ENCODE measurements at places on chromosomes 1 and 21. TPM values are rescaled to one million over a fixed set of nuclear protein-coding genes. Genes with fewer than 3 reads are reported as not detected.

PPFIA4 gene
- total RNA-seq = 3.9 TPM

FCRL1 gene
- not detected for total RNA-seq

INSRR gene
- not detected for total RNA-seq

SPRR1B gene
- not detected for total RNA-seq

KRTAP12-2 gene
- not detected for total RNA-seq

AJAP1 gene
- 8.6 TPM for total RNA-seq

SMCP gene
- not detected for total RNA-seq

MXRA8 gene
- total RNA-seq = 8.1 TPM

DBT gene
- total RNA-seq = 19.0 TPM

- H3K4me1 ChIP-seq = peaks cover 7% of the 10 kb centered on the region
- no peaks in the 10 kb centered on the region for H3K27me3 ChIP-seq
- no peak for DNase-seq
- no peak overlapping the region for H3K27ac ChIP-seq
Measured at GRCh38 chr21:34184232-34184631, 110.9 kb downstream of the MRPS6 start.

DNA sequence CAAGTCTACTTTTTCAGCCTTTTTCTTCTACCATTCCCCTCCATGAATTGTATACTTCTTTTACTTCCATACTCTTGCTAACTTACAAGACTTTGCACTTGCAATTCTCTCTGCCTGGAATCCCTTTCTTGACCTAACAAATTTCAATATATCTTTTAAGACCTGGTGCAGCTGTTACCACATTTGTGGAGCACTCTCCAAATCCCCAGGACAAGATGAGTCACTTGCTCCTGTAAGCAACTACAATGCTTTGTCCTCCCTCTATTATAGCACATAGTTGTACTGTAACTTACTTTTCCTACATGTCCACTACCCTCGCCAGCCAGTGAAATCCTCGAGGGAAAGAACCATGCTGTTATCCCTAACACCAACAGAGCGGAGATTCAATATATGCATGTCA is 43.1 kb downstream of the WARS2 start:
- no peaks in the 10 kb centered on the region for H3K27me3 ChIP-seq
- no peak overlapping the region for H3K27ac ChIP-seq
- no peaks in the 10 kb centered on the region for H3K36me3 ChIP-seq
- H3K4me1 ChIP-seq = peaks cover 5% of the 10 kb centered on the region
- DNase-seq = no peak

- H3K36me3 ChIP-seq = no peaks in the 10 kb centered on the region
- H3K4me1 ChIP-seq = peaks cover 4% of the 10 kb centered on the region
- no peaks in the 10 kb centered on the region for H3K27me3 ChIP-seq
- peak; percentile 67 for DNase-seq
- no peak overlapping the region for H3K27ac ChIP-seq
Measured at GRCh38 chr1:34970829-34971228, 14.3 kb downstream of the TMEM35B start.

- H3K27me3 ChIP-seq = no peaks in the 10 kb centered on the region
- H3K36me3 ChIP-seq = no peaks in the 10 kb centered on the region
- no peak overlapping the region for H3K4me3 ChIP-seq
- H3K27ac ChIP-seq = no peak overlapping the region
- no peaks in the 10 kb centered on the region for H3K4me1 ChIP-seq
- DNase-seq = no peak
Measured at GRCh38 chr1:164265232-164265631, 293.8 kb upstream of the PBX1 start.

- DNase-seq = no peak
- H3K27me3 ChIP-seq = no peaks in the 10 kb centered on the region
- no peaks in the 10 kb centered on the region for H3K36me3 ChIP-seq
- peaks cover 3% of the 10 kb centered on the region for H3K4me1 ChIP-seq
- H3K27ac ChIP-seq = no peak overlapping the region
- no peak overlapping the region for H3K4me3 ChIP-seq
Measured at GRCh38 chr1:207922554-207922953, 11.6 kb upstream of the CD34 start.

GRCh38 chr1:53651356-53651755 is 87.6 kb downstream of the GLIS1 start:
- no peak for DNase-seq
- no peaks in the 10 kb centered on the region for H3K27me3 ChIP-seq
- no peaks in the 10 kb centered on the region for H3K4me1 ChIP-seq
- no peaks in the 10 kb centered on the region for H3K36me3 ChIP-seq
- no peak overlapping the region for H3K27ac ChIP-seq

- H3K27me3 ChIP-seq = no peaks in the 10 kb centered on the region
- DNase-seq = peak; percentile 72
Measured at GRCh38 chr1:43706598-43707189, 642 bp upstream of the ST3GAL3 start.

- H3K36me3 ChIP-seq = no peaks in the 10 kb centered on the region
- H3K27ac ChIP-seq = no peak overlapping the region
- no peaks in the 10 kb centered on the region for H3K27me3 ChIP-seq
- no peak for DNase-seq
- H3K4me3 ChIP-seq = no peak overlapping the region
Measured at GRCh38 chr1:69649383-69649990, 81.8 kb downstream of the LRRC7 start.

DNA sequence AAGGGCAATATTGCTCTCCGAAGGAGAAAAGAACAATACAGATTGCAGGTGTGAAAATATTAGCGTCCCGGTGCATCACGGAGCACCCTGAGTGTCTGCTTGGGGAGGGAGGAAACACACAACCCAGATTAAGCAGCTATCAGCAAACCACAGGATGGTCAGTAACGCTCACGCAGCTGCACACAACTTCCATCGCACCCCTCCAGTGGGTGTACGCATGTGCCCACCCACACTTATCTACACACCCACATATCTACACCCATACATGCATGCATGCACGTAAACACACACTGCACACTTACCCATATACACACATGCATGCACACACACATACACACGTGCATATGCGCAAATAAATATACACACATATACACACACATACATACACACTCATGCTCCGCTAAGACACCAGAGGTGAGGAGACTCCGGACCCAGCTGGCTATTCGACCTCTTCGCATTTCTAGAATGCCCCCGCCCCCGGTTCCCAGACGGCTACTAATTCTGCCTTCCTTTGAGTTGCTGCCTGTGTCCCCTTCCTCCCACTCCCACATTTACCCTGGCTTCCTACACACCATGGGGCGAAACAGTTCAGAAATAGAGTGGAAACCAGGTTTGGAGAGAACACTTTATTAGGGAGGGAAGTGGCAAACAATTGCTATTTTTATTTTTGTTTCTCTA is 26.2 kb downstream of the ITPKB start:
- H3K36me3 ChIP-seq = no peaks in the 10 kb centered on the region
- H3K27me3 ChIP-seq = no peaks in the 10 kb centered on the region
- peaks cover 3% of the 10 kb centered on the region for H3K4me1 ChIP-seq
- H3K4me3 ChIP-seq = no peak overlapping the region

- no peaks in the 10 kb centered on the region for H3K27me3 ChIP-seq
- H3K36me3 ChIP-seq = no peaks in the 10 kb centered on the region
- DNase-seq = no peak
- H3K27ac ChIP-seq = no peak overlapping the region
- H3K4me1 ChIP-seq = no peaks in the 10 kb centered on the region
- H3K4me3 ChIP-seq = no peak overlapping the region
Measured at GRCh38 chr1:81738875-81739274, 61.9 kb upstream of the ADGRL2 start.

DNA sequence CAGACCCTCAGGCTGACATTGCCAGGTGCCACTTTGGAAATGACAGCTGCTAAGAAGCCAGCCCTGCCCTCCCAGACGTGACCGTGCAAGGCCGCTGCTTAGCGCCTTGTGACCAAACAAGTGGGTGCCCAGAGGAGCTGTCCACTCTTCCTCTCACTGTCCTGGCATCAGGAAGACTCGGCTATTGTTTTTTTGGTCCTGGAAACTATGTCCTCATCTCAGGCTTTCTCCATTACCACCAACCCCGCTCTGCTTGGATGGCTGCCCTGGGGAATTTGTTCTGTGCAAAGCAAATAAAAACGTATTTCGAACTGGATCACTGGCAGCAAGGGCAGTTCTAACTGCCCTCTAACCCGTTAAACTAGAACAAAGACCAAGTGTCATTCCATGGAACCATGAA is 13.7 kb upstream of the TENT5C start:
- no peak overlapping the region for H3K27ac ChIP-seq
- H3K4me1 ChIP-seq = no peaks in the 10 kb centered on the region
- DNase-seq = no peak
- H3K27me3 ChIP-seq = no peaks in the 10 kb centered on the region
- no peak overlapping the region for H3K4me3 ChIP-seq

GRCh38 chr21:44854391-44854663 is 19.2 kb downstream of the PTTG1IP start:
- peaks cover 76% of the 10 kb centered on the region for H3K36me3 ChIP-seq
- H3K4me1 ChIP-seq = no peaks in the 10 kb centered on the region
- no peak overlapping the region for H3K27ac ChIP-seq
- no peak overlapping the region for H3K4me3 ChIP-seq
- no peaks in the 10 kb centered on the region for H3K27me3 ChIP-seq

GRCh38 chr1:12447849-12448312 is 170.1 kb downstream of the DHRS3 start:
- H3K4me1 ChIP-seq = no peaks in the 10 kb centered on the region
- no peak overlapping the region for H3K27ac ChIP-seq
- H3K36me3 ChIP-seq = no peaks in the 10 kb centered on the region
- no peak overlapping the region for H3K4me3 ChIP-seq
- H3K27me3 ChIP-seq = no peaks in the 10 kb centered on the region

- peaks cover 3% of the 10 kb centered on the region for H3K4me1 ChIP-seq
- H3K4me3 ChIP-seq = no peak overlapping the region
- H3K27me3 ChIP-seq = no peaks in the 10 kb centered on the region
- DNase-seq = no peak
- no peaks in the 10 kb centered on the region for H3K36me3 ChIP-seq
Measured at GRCh38 chr1:6996371-6996770, 211.1 kb downstream of the CAMTA1 start.

GRCh38 chr1:7962014-7962335 is 464 bp downstream of the PARK7 start:
- no peaks in the 10 kb centered on the region for H3K4me1 ChIP-seq
- H3K27ac ChIP-seq = no peak overlapping the region
- H3K4me3 ChIP-seq = peak overlapping the region; percentile 97

DNA sequence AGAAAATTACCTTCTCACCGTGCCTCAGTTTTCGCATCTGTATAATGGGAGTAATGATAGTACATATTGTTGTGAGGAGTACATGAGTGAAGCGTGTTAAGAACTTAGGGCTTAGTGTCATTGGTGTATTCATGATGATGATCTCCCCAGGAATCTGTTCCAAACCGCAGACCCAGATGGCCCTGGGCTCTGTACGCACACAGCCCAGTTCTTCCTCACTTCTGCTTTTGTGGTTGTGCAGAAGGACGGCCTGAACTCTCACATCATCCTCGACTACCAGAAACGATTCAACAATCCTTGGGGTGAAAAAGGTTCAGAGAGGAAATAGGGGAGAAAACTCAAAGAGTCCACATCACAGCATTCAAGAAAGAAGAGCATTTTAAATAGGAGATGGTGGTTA is 323.0 kb downstream of the CAMTA1 start:
- no peaks in the 10 kb centered on the region for H3K4me1 ChIP-seq
- no peak overlapping the region for H3K4me3 ChIP-seq
- H3K27me3 ChIP-seq = no peaks in the 10 kb centered on the region
- no peak for DNase-seq

DNA sequence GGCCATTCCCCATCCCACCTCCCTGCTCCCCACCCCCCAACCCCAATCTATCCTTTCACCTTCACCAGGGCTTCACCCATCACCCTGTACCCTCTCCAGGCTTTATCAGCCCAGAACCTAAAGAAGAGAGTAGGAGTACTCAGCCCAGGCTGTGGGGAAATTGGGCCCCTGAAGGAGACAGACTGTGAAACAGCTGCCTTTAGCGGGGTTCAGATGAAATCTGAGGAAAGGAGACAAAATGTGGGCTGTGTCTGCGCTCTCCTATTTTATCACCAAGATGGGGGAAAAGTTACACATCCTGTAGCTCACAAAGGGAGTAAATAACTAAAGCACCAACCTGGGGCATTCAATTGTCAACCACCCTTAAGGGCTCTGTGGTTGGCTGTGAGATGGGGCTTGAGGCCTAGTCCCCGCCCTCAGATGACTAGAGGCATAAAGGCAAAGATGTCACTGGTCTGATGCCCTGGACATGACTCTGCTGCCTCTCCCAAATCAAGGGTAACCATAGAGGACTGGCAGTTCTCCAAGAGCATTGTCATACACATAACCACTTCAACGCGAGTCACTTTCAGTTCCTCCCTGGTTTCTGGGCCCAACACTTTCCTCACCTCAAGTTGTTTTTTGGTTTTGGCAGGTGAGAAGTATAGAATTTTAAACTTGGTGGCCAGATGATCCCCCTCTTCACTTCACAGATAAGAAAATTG is 30.0 kb downstream of the SLC27A3 start:
- no peaks in the 10 kb centered on the region for H3K27me3 ChIP-seq
- no peak overlapping the region for H3K4me3 ChIP-seq
- no peak overlapping the region for H3K27ac ChIP-seq
- H3K4me1 ChIP-seq = no peaks in the 10 kb centered on the region
- peaks cover 35% of the 10 kb centered on the region for H3K36me3 ChIP-seq

DNA sequence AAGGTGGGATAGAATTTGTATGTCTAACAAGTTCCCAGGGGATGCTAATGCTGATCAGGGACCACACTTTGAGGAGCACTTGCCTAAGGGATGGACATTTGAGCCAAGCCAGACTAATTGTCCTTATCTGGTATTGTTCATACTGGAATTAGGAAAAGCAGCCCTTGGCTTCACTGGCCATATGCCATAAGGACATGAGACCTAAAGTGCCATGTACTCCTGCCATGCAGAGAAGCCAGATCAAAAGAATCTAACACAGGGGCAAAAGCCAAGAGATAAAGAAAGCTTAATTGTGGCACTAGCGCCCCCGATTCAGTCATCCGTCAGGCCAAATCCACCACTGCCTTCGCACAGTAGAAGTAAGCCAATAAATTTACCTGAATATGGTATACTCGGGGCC is 45.7 kb downstream of the RNF11 start:
- DNase-seq = no peak
- no peaks in the 10 kb centered on the region for H3K27me3 ChIP-seq
- H3K36me3 ChIP-seq = no peaks in the 10 kb centered on the region

GRCh38 chr1:198934901-198935305 is 296.1 kb downstream of the PTPRC start:
- no peak for DNase-seq
- H3K36me3 ChIP-seq = no peaks in the 10 kb centered on the region
- no peak overlapping the region for H3K27ac ChIP-seq

All from H9 (cell line).